ENCODE measurements at places on chromosomes 5 and 9. TPM values are rescaled to one million over a fixed set of nuclear protein-coding genes. Genes with fewer than 3 reads are reported as not detected.

Gene ASS1
- 1.3 TPM for total RNA-seq

Gene RNF183
- not detected for total RNA-seq

Gene MEGF10
- not detected for total RNA-seq

Gene WNT8A
- not detected for total RNA-seq

Gene FYB1
- 340 TPM for total RNA-seq

Gene ADAMTS19
- total RNA-seq, result not detected

Gene TMEM141
- total RNA-seq, result 26.9 TPM

Gene LCP2
- total RNA-seq, result 450 TPM

Gene FCN1
- total RNA-seq, result 22.7 TPM

Gene PPIC
- not detected for total RNA-seq

Gene GABRA1
- not detected for total RNA-seq

Gene PCDHGA7
- 0.26 TPM for total RNA-seq

Gene FRMPD1
- not detected for total RNA-seq

Gene TIMD4
- 3.0 TPM for total RNA-seq

Gene ROR2
- total RNA-seq, result 1.7 TPM

Gene KIAA0825
- total RNA-seq, result 4.8 TPM

All from natural killer cell (primary cell).